ENCODE measurements at places on chromosomes 12 and 14. TPM values are rescaled to one million over a fixed set of nuclear protein-coding genes. Genes with fewer than 3 reads are reported as not detected.

The EFS gene
- total RNA-seq, result 7.2 TPM

The DNAL1 gene
- 11.5 TPM for total RNA-seq

The MYF5 gene
- total RNA-seq, result not detected

The KRT83 gene
- not detected for total RNA-seq

The AQP6 gene
- 0.56 TPM for total RNA-seq

The SIX4 gene
- 1.2 TPM for total RNA-seq

The OAS1 gene
- 31.5 TPM for total RNA-seq

The EML1 gene
- total RNA-seq, result 33.2 TPM

The ACOT6 gene
- not detected for total RNA-seq

The RERG gene
- total RNA-seq, result 33.4 TPM

The SLC25A21 gene
- total RNA-seq, result 1.4 TPM

The TRPV4 gene
- 1.2 TPM for total RNA-seq

The GLT1D1 gene
- total RNA-seq, result 0.09 TPM

The EXOC3L4 gene
- total RNA-seq, result 1.3 TPM

The TPPP2 gene
- total RNA-seq, result not detected

The SPIC gene
- not detected for total RNA-seq

The GALNT8 gene
- total RNA-seq, result 1.7 TPM

The FAM222A gene
- 2.3 TPM for total RNA-seq

The ALX1 gene
- not detected for total RNA-seq

The SCNN1A gene
- 13.3 TPM for total RNA-seq

The AMN gene
- 0.95 TPM for total RNA-seq

The MBD6 gene
- total RNA-seq, result 40.2 TPM

The MSI1 gene
- 2.0 TPM for total RNA-seq

The SDSL gene
- 4.1 TPM for total RNA-seq

The FRS2 gene
- 46.2 TPM for total RNA-seq

The ISM2 gene
- 1.4 TPM for total RNA-seq

The GPR68 gene
- 0.36 TPM for total RNA-seq

The GPX2 gene
- total RNA-seq, result not detected

The POTEG gene
- total RNA-seq, result not detected

The OR4N2 gene
- 0.09 TPM for total RNA-seq

The SLC5A8 gene
- total RNA-seq, result not detected

The ZC2HC1C gene
- 0.48 TPM for total RNA-seq

The TMEM63C gene
- total RNA-seq, result not detected

The TTC9 gene
- 1.5 TPM for total RNA-seq

The IKZF4 gene
- 8.5 TPM for total RNA-seq

The STAB2 gene
- 0.74 TPM for total RNA-seq

The TROAP gene
- 0.37 TPM for total RNA-seq

The RNASE3 gene
- not detected for total RNA-seq

The FGF6 gene
- not detected for total RNA-seq

The KRT75 gene
- total RNA-seq, result not detected

The SLC6A13 gene
- total RNA-seq, result 0.88 TPM

The TMEM119 gene
- total RNA-seq, result 28.8 TPM

The CD27 gene
- total RNA-seq, result 0.50 TPM

The CLEC9A gene
- total RNA-seq, result not detected

The RD3L gene
- not detected for total RNA-seq

The TCL1B gene
- not detected for total RNA-seq

The BMP4 gene
- total RNA-seq, result 13.7 TPM

The PLD4 gene
- total RNA-seq, result under 0.01 TPM

The TMPRSS12 gene
- not detected for total RNA-seq

The RIPK3 gene
- total RNA-seq, result 16.5 TPM

The GZMB gene
- 1.7 TPM for total RNA-seq

The CCND2 gene
- 107 TPM for total RNA-seq
